ENCODE measurements at places on chromosomes 16 and 17.

- DNase-seq, result no peak
These were observed 19.3 kb downstream of the CMTM3 start for GRCh38 chr16:66623755-66624154.

DNA sequence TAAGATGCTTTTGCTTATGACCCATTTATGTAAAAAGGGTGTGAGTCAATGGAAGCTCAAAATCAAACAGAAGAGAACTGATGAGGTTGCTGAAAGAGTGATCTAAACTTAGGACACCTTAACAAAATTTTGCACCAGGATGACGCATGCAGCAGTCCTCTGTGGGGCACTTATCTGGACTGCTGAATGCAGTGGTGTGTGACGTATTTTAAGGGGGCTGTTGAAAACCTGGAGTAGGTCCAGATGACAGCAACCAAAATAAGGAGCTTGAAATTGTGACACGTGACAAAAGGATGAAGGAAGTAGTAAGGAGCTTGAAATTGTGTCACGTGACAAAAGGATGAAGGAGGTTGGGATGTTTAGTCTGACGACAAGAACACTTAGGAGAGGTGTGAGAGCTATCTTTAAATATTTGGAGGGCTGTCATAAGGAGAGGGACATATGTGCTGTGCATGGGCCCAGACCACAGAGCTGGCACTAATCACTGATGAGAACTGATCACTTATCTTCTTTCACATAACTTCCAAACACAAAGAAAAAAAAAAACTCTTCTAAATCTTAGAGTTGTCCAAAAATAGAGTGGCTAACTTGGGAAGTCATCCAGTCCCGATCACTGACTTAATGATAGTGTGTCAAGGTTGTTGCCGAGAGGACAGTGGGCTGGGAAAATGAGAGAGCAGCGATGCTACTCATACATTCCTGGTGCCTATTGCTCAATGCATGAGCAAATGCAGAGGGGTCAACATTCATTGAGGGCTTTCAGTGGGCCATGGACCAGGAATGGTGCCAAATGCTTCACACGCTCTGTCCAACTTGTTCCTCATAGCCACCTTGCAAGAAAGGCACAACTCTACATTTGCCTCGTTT, 264.2 kb upstream of the ZFHX3 start:
- DNase-seq, result no peak

GRCh38 chr17:43464046-43464445, 19.7 kb upstream of the DHX8 start:
- no peak for DNase-seq

- no peak for DNase-seq
These were observed 110.6 kb upstream of the PLCG2 start for GRCh38 chr16:81668243-81669097.
